ENCODE measurements at places on chromosomes 4 and X.

GRCh38 chrX:31099536-31100090 lies 27.8 kb upstream of the FTHL17 start:
- DNase-seq: no peak

DNA sequence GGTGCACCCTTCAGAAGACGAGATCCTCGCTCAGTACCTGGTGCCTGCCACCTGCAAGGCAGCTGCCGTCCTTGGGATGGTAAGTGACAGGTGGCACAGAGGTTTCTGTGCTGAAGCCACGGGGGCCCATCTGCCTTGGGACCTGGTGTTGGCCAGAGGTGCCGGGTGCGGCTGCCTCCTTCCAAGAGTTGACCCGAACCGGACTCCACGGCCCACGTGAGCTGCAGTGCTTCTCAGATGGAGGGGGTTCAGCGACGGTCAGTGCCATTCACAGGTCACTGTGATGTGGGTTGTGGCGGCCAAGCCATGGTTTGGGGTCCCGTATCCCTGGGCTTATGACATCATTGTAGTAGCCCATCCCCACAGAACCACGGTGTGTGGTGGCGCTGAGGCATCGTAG lies 19.0 kb upstream of the MSANTD1 start:
- no peak for DNase-seq

GRCh38 chr4:36779601-36780000 lies 464.9 kb upstream of the NWD2 start:
- DNase-seq: no peak

- no peak for DNase-seq
Observed at GRCh38 chr4:87052615-87053014, 117.8 kb downstream of the AFF1 start.

- no peak for DNase-seq
Observed at GRCh38 chrX:9988762-9989161, 21.6 kb downstream of the CLDN34 start.

DNA sequence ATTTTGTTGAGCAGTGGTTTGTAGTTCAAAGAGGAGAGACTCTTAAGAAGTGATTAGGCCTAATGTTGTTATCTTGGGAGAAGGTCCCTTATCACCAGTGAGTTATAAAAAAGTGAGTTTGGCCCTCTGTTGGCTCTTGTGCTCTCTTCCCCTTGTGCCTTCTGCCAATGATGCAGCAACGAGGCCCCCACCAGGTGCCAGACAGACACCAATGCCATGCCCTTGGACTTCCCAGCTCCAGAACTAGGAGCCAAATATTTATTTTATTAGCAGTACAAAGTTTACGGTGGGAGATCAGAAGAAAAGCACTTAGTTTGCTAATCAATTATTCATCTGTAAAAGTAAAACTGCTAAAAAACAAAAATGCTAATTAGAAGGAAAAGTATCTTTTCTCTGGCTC lies 22.7 kb upstream of the NAAA start:
- no peak for DNase-seq

- no peak for DNase-seq
Observed at GRCh38 chrX:40329616-40330015, 231.9 kb upstream of the BCOR start.

DNA sequence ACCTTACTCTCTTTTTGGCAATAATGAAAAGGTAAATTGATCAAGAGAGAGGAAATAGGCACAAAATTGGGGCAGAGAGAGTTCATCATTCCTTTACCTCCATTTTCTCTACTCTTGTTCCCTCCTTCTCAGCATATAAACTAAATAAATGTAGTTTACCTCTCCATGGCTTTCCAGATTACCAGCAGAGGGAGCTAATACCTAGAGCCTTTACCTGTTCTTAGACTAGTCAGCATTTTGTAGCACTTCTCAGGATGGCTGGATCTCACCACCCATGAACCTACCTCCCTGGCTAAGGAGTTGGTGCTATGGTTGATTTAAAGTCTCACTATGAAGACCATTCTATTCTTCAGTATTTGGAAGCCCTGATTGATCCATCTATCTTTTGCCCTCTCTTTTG lies 15.7 kb downstream of the OFD1 start:
- DNase-seq: no peak

- DNase-seq: no peak
Observed at GRCh38 chrX:30643313-30643821, 9.9 kb upstream of the GK start.

GRCh38 chrX:87376896-87377295 lies 140.7 kb upstream of the KLHL4 start:
- DNase-seq: no peak

DNA sequence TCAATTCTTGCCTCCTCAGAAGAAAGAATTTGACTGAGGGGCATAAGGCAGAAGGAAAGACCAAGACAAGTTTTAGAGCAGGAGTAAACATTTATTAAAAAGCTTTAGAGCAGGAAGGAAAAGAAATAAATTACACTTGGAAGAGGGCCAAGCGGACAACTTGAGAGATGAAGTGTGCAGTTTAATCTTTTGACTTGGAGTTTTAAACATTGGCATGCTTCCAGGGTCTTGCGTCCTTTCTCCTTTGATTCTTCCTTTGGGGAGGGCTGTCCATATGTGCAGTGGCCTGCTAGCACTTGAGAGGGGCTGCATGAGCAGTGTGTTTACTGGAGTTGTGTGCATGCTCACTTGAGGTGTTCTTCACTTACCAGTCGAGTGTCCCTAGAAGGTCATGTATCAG lies 275.8 kb upstream of the IL1RAPL1 start:
- DNase-seq: no peak

GRCh38 chr4:10656988-10657387 lies 27.6 kb downstream of the CLNK start:
- no peak for DNase-seq

DNA sequence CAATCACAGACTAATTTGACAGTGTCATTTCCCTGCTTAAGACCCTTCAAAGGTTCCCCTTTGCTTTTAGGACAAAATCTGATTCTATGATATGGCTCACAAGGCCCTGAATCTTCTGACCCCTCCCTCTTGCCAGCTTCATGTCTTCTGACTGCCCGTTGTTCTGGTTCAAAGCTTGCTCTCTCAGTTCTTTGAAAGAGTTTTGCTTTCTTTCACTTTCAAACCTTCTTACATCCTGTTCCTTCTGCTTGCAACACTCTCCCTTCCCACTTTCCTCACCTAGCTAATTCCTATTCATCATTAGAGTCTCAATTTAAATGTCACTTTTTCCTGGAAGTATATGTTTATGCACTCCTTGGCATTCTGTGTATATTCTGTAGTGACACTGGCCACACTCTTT lies 299.2 kb downstream of the IDS start:
- DNase-seq: no peak

- no peak for DNase-seq
Observed at GRCh38 chr4:108449129-108449528, 171.2 kb upstream of the RPL34 start.

DNA sequence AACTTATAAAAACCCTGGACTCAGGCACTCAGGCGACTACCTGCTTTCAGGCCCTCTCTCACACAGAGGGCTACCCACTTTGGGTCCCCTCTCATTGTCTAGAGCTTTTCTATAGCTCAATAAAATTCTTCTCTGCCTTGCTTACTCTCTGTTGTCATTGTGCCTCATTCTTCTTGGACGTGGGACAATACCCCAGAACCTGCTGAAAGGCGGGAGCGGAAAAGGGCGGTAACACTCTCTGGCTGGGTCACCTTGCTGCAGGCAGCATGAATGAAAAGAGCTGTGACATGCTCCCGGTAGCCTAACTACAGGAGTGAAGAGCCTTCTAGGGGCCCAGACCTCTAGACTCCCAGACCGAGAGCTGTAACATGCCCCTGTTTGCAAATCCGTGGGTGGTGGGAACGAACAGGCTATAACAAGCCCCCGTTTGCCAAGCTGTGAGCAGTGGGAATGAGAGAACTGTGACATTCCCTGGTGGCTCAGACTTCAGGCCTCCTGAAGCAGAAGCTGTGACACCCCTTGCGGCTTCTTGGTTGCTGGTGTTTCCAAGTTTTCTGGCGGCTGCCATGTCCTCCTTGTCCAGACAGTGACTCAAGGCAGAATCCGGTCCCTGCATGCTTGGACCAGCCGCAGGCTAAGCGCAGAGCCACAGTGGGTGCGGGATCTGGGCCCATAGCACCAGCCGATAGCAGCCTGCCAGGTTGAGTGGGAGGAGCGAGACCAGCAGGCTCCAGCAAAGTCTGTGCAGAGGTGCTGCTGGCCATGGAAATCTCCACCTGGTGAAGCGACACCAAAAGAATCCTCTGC lies 684.6 kb downstream of the ARAP2 start:
- DNase-seq: no peak

GRCh38 chrX:123348468-123348867 lies 164.4 kb downstream of the GRIA3 start:
- no peak for DNase-seq

GRCh38 chr4:122762966-122763716 lies 30.6 kb downstream of the BBS12 start:
- no peak for DNase-seq
